Progenitor cell of endocrine pancreas (in vitro differentiated cells): ENCODE measurements at places on chromosomes 4 and X. TPM values are rescaled to one million over a fixed set of nuclear protein-coding genes. Genes with fewer than 3 reads are reported as not detected.

DNA sequence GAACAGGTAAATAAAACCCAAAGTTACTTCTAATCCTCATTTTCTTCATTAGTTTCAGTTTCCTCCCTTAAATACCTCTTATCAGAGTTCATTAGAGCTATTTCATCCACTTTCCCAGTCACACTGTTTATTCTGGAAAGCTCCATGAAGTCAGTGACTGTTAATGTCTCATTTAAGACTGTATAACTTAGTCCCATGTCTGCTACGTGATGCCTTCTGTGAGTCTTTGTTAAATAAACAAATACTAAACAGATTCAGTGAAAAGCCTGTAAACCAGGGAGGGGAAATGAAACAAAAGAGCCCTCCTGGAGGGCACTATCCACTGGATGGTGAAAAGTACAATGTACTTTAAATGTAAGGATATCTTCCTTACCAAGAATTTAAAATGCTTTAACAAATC is 24.7 kb downstream of the ACE2 start:
- DNase-seq: no peak

DNA sequence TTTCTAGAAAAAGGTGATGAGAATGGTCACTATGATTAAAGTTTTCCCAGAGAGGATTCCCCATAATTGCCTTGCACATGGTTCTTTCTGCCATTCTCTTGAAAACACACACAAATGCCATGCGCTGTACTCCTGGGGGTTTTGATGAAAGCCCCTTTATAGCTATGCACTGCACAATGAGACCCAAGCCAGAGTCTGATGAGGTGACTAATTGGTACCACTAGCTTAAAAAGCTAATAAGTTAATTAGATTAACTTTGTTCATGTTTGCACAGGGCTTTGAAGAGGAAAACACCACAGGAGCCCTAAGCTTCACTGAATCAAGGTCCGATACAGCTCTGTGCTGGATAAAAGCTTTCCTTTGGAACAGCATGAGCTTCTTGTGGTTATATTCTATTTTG is 132.2 kb downstream of the NKX6-1 start:
- DNase-seq: no peak

DNA sequence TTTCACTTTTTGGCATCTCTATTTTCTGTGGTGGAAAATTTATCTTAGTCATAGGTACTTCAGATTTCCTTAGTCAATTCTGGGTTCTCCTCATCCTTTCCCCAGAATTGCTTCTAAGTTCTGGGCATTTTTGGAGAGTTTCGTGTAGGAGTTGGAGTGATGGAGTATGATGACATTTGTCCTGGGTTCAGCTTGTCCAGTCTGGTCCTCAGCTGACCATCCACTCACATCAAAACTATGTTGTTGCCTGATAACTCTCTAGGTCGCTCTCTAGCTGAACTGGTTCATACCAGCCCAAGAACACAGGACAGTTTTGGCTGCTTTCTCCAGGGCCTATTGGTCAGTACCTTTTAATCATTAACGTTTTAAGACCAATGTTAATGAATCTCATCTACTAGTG is 13.2 kb downstream of the PTTG2 start:
- no peak for DNase-seq

GRCh38 chr4:15753786-15754185 is 24.3 kb upstream of the CD38 start:
- DNase-seq: no peak

DNA sequence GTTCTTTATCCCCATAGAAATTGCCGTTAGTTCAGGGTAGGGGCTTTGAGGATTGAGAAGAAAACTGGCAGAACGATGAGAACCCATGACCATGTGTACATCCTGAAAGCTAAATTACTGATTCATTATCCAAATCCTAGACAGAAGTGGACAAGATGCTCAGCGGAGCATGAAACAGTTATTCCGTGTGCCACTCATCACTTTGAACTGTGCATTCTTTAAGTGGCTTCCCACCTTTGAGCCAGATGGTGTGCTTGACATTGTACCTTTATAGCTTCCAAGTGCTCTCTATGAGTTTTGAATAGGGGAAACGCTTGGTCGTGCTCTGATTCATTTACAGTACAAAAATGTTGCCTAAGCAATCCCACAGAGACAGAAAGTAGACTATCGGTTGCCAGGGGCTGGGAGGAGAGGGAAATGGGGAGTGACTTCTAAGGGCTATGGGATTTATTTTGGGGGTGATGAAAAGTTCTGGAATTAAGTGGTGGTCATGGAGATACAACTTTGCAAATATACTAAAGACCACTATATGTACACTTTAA is 100.0 kb downstream of the DOCK11 start:
- no peak for DNase-seq

Gene TNMD
- total RNA-seq: not detected in 2 replicates

DNA sequence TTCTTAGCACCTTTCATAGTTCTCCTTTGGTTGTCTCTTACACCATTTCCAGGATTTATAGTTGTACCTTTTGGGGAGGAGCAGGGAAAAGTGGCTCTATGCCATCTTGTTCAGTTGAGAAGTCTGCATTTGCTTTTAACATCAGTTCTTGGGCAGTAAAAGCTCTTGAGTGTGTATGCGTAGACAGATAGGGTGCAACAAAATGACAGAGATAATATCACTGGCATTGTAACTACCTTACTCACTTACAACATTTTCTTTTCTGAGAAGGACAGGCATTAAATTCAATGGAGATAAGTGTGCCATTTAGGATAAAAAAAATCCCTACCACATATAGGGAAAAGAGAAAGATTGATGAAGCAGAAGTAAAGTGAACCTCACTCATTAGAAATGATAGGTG is 38.9 kb downstream of the ADGRG4 start:
- DNase-seq: no peak

DNA sequence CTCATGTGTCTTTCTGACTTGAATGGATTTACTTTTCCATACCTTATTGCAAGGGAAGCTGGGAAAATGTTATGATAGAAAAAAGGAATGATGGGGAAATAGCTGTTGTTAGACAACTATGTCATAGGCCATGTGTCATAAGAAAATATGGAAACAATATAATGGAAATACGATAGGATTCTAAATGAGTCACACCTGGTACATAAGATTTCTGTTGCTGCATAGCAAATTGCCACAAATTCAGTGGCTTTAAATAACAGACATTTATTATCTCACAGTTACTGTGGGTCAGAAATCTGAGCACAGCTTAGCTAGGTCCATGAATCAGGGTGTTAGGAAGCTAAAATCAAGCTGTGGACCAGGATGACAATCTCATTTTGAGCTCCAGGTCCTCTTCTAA is 44.6 kb upstream of the ANKRD50 start:
- DNase-seq: no peak

- DNase-seq: no peak
These were observed 763.0 kb downstream of the DMD start for GRCh38 chrX:32448320-32448719.

- no peak for DNase-seq
These were observed 170.2 kb downstream of the RAPGEF2 start for GRCh38 chr4:159273141-159273438.

- DNase-seq: no peak
These were observed 434.7 kb downstream of the PACRGL start for GRCh38 chr4:21134994-21135393.

GRCh38 chr4:950136-951020 is 18.1 kb downstream of the TMEM175 start:
- no peak for DNase-seq

DNA sequence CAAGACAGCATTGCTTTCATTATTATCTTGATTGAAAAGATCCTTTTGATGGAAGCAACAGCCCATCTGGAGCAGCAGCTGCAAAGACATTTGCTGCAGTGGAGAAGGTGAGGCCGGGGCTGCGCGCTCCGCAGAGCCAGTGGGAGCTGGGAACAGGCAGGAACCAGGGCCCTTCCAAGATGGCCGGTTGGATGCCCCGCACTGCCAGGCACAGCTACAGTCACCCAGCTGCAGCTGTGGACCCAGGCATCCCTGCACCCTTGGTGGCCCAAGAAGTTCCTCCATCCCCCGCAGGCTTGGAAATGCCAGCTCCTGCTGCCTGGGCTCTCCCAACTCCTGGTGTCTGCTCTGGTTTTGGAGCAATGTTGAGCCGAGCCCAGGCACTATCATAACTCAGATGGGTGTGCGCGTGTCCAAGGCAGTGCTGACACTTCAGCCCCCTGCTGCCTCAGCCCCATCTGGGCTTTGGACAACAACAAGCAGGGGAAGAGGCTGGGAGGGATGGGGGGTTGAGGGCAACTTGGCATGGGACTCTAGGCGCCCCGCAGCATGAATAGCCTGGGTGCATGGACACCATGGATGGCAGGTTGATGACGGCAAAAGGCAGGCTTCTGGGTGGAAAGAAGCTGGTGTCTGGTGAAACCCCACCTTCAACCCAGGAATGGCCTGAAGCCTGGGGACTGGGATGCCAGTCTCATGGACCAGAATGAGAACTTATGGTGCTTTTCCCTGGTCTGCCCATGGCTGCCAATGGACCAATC is 371.8 kb downstream of the FSTL5 start:
- no peak for DNase-seq

GRCh38 chr4:99891351-99891750 is 2.9 kb downstream of the LAMTOR3 start:
- DNase-seq: no peak

Gene DDX3X
- total RNA-seq: 308 and 338 TPM in 2 replicates
